ENCODE measurements at places on chromosomes 3 and 15.

DNA sequence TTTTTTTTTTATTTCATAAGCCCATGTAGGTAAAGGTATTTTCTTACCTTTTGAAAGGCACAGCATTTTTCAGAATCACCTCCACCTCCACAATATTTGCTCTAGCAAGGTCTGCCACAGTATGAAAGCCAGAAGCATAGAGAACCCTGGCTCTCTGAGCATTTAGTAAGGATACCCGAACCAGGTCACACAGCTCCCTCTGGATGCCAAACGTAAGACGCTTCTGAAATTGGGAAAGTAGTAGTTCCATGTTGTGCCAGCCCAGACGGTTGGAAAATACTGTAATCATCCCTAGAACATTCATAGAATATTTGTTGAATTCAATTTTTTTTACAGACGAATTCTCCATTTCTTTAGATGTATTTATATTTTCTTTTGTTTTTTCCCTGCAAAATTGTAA lies 52.4 kb downstream of the POLQ start:
- no peak for DNase-seq

DNA sequence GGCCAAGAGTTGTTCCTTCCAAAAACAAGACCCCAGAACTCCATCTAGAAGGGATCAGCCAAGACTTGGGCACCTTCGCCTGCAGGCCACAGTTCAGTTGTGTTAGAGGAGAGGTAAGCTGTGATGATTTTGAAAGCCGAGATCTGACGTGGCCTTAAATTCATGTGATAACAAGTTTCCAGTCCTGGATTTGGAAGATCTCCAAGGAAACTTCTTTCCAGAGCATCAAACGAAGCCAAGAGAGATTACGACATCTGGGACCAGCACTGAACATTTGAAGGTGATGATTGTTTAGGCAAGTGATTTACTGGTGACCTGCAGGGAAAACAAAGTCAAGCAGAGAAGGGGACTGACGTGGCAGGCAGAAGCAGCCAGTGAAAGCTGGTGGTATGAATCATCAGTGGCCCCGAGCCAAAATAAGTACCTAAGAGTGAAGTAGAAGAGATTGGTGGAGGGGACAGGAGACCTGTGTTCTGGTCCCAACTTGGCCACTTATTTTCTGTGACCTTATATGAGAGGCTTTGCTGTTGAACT lies 339.0 kb upstream of the PROK2 start:
- no peak for DNase-seq

DNA sequence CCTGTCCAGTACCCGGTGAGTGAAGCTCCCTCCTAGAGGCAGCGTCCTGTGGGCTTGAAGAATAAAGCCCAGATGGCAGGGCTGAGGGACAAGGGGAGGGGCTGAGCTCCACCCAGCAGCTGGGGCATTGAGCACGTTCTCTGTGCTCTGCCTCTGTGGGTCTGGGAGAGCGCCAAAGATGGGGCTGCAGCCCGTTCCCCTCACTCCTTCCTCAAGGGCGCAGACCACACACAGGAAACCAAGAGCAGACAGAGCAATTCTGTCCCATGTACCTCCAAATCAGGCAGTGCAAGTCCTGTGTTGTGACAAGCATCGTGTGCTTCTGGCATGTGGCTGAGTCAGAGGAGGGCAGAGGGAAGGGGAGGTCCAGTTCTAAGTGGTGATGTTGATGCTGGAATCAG lies 15.7 kb upstream of the KIF23 start:
- DNase-seq: no peak

DNA sequence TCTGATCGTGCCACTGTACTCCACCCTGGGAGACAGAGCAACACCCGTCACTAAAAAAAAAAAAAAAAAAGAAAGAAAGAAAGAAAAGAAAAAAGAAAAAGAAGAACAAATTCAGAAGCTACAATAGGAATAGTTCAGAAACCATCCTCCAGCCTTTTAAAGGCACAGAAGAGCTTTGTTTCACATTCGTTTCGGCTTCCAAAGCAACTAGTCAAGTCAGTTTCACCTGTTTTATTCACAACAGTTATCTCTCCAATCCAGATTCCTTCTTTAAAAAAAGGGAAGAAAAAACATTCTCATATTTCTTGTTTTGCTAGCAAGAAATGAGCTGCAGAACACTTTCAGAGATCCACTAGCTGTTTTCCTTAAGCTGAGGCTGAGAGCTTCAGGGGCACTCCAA lies 767.7 kb upstream of the CFAP20DC start:
- DNase-seq: no peak

- no peak for DNase-seq
Observed at GRCh38 chr15:62572797-62573196, 407.7 kb upstream of the C2CD4B start.

GRCh38 chr3:57444469-57444868 lies 99.7 kb downstream of the DNAH12 start:
- DNase-seq: no peak

DNA sequence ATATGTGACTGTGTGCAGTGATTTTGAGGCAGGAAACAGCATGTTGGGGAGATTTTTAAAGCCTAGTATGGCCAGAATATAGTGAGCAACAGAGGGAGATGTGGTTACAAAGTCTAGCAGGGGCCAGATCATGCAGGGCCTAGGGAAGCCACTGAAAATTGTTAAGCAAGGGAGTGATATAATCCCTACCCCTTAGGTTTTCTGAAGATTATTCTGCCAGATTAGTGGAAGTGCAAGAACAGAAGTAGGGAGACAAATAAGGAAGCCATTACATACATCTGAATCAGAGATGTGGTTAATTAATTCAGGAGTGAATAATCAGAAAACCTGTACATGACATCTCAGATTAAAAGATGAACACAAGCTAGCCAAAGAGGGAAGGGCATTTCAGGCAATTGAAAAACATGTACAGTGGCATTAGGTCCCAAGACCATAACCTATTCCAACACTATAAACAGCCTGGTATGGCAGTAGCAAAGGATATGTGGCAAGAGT lies 54.8 kb downstream of the MSL2 start:
- DNase-seq: no peak

GRCh38 chr3:13069495-13069894 lies 3.7 kb downstream of the IQSEC1 start:
- DNase-seq: peak; percentile 33

- DNase-seq: no peak
Observed at GRCh38 chr3:52028572-52028971, 27.8 kb downstream of the DUSP7 start.
